ENCODE measurements at places on chromosomes 3 and 15. TPM values are rescaled to one million over a fixed set of nuclear protein-coding genes. Genes with fewer than 3 reads are reported as not detected.

DNA sequence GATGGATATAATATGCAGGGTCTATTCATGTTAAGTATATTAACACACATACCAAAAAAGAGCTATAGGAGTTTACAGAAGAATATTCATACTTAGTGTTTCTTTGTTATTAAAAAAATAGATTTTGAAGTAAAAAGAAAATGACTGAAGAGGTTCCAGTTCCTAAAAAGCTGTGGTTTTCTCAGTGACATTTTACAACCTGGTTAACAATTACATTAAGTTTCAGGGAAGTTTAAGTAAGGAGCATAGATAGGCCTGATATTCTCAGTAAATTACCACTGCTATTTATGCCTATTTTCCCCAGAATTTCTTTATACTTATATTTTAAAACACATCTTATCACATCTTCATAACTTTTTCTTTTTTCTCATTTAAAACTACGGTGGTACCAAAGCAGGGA lies 43.6 kb upstream of the SPTSSB start:
- no peak for DNase-seq

- DNase-seq: no peak
These were observed 320.6 kb upstream of the KCNH8 start for GRCh38 chr3:18827664-18828063.

The EXD1 gene
- total RNA-seq: not detected

GRCh38 chr15:90294601-90295269 lies 29.3 kb downstream of the NGRN start:
- DNase-seq: no peak

- no peak for DNase-seq
These were observed 130.0 kb upstream of the BNIP2 start for GRCh38 chr15:59819092-59819491.

- no peak for DNase-seq
These were observed 81.8 kb upstream of the ALCAM start for GRCh38 chr3:105284876-105285275.

- no peak for DNase-seq
These were observed 665 bp downstream of the TM4SF18 start for GRCh38 chr3:149332771-149333170.

DNA sequence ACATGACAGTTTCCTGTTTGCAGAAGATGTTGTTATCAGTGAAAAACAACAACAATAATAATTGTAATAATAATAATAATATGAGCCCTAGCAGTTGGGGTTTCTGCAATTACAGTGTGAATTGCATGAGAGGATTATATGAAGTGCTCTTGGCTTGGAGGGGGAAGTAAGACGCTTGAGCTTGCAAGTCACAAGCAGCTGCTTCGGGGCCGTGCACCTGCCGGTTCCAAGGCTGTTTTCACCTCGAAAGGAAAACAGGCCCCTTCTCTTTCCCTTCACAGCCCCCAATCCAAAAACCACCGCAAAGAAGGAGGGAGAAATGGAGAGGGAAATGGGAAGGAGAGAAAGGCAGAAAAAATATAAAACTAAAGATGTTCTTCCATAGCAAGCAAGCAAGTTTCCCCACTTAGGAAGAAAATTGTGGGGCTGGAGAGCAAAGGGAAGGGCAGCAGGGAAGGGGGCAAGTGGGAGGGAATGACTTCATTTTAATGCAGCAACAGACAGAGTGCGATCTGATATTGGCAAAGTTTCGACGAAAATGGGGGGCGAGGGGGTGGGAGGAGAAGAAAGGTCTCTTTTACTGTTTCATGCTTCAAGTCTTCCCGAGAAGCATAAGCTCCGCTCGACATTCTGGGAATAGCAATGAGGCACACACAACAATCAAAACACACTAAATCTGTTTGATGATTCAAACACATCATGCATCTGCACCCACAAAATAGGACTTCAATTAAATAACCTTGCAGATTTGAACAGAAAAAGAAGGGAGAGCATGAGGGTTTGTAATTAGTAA lies 284.2 kb upstream of the ATP11B start:
- no peak for DNase-seq

The CADPS gene
- 4.4 TPM for total RNA-seq

GRCh38 chr3:171123915-171124314 lies 97.4 kb upstream of the SLC2A2 start:
- no peak for DNase-seq

DNA sequence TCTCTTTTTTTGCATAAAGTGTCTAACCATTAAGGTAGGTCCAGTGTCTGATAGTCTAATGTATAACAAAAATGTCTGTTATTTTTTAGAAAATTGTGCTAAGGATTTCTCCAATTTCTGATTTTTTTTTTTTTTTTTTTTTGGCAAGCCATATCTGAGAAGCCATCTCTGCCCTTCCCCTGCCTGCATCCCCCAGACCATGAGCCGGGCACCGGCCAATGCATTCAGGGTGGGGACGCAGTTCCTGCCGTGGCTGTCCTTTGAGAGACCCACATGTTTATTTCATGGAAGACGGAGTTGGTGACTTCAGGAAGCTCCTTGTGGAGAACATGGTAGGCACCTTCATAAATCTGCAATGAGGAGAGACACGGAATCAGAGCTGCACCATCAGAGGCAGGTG lies 19.2 kb downstream of the ABTB1 start:
- no peak for DNase-seq

GRCh38 chr3:165814380-165814779 lies 22.8 kb downstream of the BCHE start:
- no peak for DNase-seq

The IQCB1 gene
- total RNA-seq: 19.1 TPM

The CRYGS gene
- 3.1 TPM for total RNA-seq

DNA sequence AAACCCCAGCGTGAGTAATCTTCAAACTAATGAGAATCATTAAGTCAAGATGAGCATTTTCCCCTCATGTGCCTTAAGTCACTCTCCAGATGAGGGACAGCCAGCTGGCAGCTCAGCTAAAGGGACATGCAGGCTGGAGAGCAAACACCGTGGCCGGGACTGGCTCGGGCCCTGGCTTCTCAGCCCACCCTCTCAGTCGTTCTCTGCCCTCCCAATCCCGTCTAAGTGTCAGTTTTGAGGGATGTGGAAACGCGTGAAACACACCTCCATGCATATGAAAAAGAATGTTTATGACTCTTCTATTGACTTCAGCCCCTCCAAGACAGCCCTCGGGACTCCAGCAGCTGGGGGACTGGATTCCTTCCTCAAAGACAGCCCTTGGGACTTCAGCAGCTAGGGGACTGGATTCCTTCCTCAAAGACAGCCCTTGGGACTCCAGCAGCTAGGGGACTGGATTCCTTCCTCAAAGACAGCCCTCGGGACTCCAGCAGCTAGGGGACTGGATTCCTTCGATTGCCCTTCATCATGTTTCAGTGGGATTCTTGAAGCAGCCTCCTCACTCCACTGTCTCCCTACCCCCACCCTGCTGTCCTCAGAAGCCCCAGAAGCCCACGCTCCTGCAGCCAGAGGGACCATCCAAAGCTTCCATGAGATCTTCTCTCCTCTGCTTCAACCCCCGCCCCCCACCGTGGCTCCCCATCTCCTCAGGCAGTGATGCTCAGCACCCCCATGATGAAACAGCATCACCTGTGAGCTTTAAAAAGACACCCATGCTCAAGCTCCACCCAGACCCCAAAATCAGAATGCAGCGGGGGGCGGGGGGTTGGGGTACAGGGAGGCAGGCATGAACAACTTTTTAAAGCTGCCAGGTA lies 228.9 kb downstream of the XXYLT1 start:
- DNase-seq: no peak

The FOXL2 gene
- not detected for total RNA-seq

The SPINK8 gene
- not detected for total RNA-seq

DNA sequence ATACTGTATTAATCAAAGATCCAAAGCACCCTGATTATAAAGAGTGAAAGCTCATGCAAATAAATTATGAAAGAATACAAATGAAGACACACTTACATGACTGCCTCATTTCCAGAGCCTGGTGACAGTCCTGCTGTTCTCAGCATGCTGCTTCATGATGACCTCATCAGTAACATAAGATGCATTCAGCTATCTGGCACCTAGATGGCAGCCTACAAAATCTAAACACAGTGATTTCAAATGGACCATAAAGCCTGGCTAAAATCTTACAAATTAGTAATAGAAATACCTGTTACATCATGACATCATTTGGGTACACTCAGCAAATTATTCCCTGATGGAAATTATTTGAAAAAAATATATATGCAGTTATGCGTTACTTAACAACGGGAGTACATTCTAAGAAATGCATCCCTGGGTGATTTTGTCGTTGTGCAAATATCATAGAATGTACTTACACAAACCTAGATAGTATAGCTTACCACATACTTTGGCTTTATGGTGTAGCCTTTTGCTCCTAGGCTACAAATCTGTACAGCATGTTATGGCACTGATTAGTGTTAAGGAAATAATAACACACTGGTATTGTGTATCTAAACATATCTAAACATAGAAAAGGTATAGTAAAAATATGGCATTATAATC lies 207.2 kb downstream of the EPHA3 start:
- DNase-seq: no peak

DNA sequence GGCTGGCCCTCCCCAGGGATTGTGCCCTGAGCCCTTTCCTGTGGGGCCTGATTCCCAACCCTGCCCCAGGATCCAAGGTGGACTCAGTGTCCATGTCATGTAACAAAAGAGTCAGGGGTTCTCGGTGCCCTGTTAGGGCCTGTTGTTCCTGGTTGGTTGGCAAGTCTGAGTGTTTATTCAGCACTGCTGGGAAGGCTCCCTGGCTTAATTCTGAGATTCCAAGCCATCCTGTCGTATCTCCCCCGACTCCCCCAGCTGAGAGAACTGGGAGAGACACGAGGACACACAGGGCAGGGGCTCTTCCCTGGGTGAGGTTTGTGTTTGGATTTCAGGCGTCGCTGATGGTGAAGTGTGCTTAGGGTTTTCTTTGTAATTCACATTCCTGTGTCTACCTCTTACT lies 78.3 kb downstream of the EEFSEC start:
- DNase-seq: no peak

The SV2B gene
- 9.6 TPM for total RNA-seq

The LRRK1 gene
- total RNA-seq: 35.5 TPM

- no peak for DNase-seq
These were observed 7.4 kb downstream of the TMIE start for GRCh38 chr3:46708401-46709156.

The PDCD6IP gene
- 167 TPM for total RNA-seq

The CCDC13 gene
- total RNA-seq: 1.1 TPM

The PLIN1 gene
- 465 TPM for total RNA-seq

- DNase-seq: no peak
These were observed 21.0 kb downstream of the PTH1R start for GRCh38 chr3:46898321-46899150.

GRCh38 chr15:41932511-41933289 lies 38.8 kb upstream of the SPTBN5 start:
- no peak for DNase-seq

GRCh38 chr3:100966049-100966491 lies 27.2 kb downstream of the ABI3BP start:
- no peak for DNase-seq

The MED12L gene
- 0.16 TPM for total RNA-seq

- no peak for DNase-seq
These were observed 124.9 kb upstream of the STRIT1 start for GRCh38 chr3:155418407-155418806.

DNA sequence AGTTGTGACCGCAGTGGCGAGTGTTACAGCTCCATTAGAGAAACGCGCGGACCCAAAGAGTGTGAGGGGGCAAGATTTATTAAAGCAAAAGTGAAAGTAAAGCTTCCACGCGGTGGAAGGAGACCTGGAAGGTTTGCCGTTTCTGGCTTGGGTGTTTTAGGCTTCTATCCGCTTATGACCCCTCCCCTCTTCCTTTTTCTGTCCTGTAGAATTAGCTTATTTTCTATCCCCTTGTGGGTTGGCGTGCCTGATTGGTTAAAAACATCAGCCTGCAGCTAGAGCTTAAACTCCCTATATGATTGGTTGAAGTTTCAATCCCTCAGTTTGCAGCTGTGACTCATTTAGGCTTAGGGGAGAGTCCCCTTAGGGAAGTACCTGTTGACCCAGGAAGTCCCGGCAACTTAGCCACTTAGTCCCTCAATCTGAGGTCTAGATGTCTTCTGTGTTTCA lies 39.6 kb downstream of the C3orf38 start:
- DNase-seq: no peak

Measured in omental fat pad (tissue), 4 donors.